ENCODE measurements at places on chromosomes 7 and 10.

GRCh38 chr7:34837801-34838201 lies 179.8 kb downstream of the NPSR1 start:
- DNase-seq, result no peak

- DNase-seq, result no peak
Observed at GRCh38 chr10:124079864-124080263, 13.5 kb downstream of the CHST15 start.

GRCh38 chr7:84339306-84339705 lies 144.7 kb upstream of the SEMA3A start:
- no peak for DNase-seq

GRCh38 chr7:158536871-158537515 lies 50.6 kb downstream of the PTPRN2 start:
- no peak for DNase-seq

DNA sequence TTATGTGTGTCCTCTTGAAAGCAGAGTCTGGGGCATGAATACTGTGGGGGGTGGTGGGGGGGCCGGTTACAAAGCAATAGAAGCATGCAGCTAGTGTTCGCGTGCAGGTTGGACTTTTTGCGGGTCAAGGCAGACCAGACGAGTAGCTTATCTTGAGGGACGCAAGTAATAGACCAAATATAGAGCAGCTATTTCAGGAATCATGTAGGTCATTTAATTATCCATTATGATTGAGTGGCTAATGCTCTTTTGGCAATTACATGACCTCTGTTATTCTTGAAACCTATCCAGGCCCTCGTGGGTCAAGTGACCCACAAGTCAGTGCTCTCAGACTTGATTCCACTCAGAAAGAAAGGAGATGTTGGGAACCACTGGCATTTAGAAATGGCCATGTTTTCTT lies 93.0 kb downstream of the BTRC start:
- no peak for DNase-seq

DNA sequence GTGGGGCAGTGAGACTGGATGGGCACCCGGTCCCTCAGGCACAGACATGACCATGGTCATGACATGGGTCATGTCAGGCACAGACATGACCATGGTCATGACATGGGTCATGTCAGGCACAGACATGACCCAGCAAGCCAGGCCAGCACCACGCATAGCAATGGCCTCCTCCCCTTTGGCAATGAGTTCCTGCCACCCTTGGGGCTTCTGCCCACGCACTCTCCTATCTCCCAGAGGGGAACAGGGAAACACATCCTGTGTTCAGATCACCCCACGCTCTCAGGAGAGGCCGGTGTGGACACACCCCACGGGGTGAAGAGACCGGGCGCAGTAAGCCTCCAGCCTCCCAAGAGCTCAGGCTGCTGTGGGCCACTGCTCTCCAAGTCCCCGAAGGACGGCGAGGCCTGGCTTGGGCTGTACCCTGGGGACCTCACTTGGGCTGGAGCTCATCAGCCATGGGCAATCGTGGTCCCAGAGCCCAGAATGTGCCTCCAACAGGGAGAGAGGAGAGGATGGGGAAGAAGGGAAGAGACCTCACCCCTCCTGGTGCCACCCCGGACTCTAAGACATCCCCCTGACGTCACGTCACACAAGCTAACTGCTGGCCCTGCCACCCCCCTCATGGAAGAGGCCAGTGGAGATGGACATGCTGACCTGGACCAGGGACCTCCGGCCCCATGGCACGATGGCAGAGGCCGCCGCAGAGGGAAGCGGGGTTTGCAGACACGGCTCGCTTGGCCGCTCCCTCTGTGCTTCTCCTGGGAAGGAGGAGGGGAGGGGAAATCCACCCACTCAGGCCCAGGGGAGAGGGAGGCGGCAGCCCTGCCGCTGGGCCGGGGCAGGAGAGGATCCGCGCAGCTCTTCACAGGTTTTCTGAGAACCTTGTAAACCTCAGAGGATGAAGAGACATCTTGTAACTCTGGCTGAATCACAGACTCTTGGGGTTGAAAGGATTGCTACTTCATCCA lies 269.6 kb downstream of the ELFN1 start:
- DNase-seq, result no peak

DNA sequence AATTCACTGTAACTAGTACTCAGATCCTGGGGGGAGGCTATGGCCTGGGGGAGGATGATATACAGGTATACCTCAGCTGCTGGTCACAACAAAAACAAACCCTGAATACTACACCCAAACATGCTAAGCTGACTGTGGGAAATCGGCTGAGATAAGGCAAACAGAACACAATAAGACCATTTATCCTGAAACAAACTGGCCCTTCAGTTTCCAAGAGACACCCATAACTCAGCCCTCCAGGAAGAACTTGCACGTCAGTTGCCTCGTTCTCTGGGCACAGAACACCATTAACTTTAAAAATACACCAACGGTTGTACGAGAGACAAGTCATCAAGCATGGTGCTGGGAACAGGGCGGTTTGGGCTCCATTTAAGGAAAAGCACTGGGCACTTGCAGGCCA lies 24.1 kb upstream of the KCNMA1 start:
- no peak for DNase-seq

DNA sequence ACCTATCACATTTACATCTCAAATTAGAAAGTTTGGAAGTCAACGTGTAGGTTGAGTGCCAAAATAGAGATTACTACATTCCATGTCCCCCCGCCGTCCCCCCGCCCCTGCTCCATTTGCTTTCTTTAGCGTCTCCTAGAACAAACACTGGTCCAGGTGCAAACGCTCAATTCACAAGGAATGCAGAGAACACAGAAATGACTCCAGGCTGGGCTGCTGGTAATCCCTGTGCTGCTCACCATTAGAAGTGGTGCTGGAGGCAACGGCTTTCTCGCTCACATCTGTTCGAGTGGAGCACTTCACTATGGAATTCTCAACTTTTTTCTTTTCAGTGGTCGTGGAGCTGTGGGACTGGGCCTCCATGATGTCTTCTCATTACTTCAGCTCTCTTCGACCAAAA lies 14.1 kb downstream of the GLI3 start:
- no peak for DNase-seq

DNA sequence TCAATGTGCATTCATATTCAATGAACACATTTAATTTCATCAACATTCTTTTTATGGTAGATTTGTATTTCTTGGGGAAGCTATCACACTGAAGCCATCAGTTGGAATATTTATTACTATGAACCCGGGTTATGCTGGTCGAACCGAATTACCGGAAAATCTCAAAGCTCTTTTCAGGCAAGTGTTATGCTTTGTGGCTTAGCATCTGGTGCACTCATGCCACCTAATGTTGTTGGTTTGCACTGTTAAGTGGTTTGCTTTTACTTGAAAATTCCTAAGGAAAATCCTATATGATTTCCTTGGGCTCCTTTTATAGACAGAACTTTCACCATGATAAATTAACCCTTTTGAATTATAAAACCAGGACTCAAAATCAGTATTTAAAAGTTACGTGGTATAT lies 147.9 kb downstream of the DNAH11 start:
- DNase-seq, result no peak

DNA sequence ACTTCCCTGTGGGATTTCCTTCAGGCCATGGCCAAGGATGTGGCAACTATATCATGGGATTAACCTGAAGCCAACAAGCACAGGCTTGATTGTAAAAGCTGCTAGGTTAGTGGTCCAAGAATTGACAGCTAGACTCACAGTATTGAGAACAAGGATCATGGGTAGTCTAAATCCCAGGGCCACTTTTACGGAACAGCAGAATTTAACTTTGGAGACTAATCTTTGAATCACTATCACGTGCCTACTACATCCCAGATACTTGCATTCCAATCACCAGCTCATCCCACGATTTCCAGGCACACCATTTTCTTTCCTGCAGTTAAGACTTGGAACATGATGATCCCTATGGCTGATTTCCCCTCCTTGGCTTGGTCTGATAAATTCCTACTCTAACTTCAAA lies 65.6 kb upstream of the ADO start:
- no peak for DNase-seq

GRCh38 chr7:4190010-4190981 lies 491.8 kb upstream of the FOXK1 start:
- no peak for DNase-seq

DNA sequence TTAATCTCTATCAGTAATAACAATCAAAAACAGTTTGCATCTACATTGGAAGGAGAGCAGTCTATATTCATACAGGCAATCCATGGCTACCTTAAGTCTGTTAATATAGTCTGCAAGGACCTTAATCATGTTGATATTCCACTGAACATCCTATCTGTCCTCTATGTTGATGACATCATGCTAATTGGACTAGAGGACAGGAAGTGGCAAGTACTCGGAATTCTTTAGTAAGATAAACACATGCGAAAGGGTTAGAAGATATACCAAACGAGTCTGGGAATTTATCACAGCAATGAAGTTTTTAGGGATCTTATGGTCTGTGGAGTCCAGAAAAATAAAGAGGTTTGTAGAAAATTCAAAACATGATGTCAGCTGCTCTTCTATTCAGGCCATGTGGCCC lies 11.3 kb upstream of the SAMD9L start:
- no peak for DNase-seq

DNA sequence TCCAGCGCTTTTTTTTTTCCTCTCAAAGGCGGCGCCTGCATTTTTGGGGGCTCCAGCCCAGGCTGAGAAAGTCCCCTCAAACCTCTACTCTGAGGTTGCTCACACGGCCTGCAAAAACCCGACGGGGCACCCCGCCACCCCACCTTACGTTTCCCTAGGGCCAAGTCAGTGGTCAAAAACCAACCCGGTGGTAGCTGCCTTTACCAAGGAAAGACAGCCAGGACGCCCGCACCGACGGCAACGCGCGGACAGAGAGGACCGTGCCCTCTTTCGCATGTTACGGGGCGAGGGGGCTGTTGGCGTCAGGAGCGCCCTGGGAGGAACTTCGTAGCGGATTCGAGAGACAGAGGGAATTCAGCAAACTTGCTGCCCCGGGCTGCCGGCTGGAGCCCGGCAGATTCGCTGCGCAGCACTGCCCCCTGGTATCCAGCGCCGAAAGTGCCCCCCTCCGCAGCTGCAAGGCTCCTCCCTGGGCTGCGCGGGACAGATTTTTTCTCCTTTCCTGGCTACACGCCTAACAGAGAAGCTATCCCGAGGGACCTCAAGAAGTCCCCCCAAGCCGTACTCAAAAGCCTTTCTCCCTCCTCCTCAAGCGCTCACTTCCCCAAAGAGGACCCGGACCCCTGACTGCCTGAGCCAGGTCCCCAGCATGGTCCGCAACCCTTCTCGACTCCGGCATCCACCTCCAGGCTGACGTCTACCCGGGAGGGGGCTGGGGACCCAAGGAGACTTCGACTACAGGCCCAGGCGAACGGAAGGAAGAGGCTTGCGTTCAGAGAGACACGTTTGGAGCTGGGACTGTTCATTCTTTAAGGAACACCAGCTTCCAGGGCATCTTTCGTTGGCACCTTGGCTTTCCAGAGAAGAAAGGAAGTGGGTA lies 27.7 kb upstream of the VAX1 start:
- DNase-seq, result no peak

DNA sequence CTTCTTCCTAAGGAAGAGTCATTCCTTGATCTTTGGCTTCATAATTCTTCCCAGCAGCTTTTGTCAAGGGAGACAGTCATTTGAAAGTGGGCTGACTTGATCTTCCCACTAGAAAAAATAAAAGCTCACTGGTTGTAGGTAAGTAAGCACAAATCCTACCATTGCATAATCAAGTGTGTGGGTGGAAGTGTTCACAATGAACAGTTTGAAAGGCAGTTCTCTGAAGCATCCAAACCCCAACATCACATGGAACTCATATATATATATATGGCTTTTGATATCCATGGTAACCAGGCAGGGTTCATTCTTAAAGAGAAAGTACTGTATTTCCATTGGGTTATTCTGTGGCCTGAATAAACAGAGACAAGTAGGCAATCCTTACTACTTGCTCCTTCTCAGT lies 51.6 kb downstream of the ARMH3 start:
- DNase-seq, result no peak

DNA sequence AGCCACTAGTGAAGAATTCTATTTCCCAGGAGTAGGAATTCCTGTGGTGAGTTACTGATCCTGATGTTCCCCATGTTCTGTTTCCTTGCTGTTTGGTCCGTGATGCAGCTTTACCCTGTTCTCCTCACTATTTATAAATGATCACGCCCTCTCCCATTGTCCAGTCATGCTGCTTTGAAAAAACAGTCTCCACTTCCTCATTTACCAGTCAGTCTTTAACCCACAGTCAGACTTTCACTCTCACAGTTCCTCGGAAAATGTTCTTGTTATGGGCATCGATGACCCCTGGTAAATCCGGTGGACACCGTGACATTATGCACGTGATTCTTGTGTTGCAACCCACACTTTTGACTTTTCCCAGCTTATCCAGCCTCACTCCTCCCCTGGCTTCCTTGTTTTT lies 14.4 kb downstream of the SCIN start:
- DNase-seq, result no peak

DNA sequence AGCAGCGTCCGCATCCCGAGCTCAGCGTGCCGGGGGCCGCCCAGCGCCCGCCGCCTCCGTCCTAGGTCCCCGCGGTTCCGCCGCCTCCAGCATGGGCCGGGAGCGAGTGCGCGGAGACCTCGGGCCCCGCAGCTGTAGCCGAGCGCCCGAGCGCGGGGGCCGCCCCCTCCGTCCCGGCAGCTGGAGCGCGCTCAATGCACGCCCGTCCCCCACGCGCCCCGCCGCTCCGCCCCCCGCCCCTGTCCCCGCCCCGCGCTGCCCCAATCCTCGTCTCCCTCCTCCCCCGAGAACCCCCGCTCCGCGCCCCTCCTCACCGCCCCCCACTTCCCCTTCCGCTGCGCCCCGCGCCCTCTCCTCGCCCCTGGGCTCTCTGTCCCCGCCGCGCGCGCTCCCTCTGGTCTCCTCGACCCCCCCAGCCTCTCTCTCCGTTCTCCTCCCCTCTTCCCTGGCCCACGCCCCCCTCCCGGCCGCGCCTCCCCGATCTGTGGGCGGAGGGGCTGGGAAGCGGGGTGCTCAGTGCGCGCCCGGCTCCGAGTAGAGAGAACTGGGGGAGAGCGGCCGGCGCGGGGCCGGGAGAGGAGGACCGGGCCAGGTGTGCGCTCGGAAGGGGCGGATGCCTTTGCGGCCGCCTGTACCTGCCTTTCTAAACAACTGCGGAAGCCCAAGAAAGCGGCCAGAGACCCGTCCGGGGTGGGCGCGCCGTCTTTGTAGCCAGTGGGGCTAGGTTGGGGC lies at the start of gene VIPR2:
Gene VIPR2, minus strand, starts transcription at position 110 of the 732 bp plus-strand sequence. Its CDS starts 96 bp downstream, at position 14.
- DNase-seq, result no peak

GRCh38 chr7:4245866-4246470 lies 436.1 kb upstream of the FOXK1 start:
- no peak for DNase-seq

Data from thoracic aorta (tissue), 2 donors.